PC-3 (cell line): ENCODE measurements at places on chromosomes 5 and 9. TPM values are rescaled to one million over a fixed set of nuclear protein-coding genes. Genes with fewer than 3 reads are reported as not detected.

PLCXD3 gene
- 5.0 TPM in 2 replicates for total RNA-seq

SLC27A6 gene
- total RNA-seq, result not detected in 2 replicates

RMRP gene
- total RNA-seq, result 23,421 and 36,790 TPM in 2 replicates

PCA3 gene
- total RNA-seq, result not detected in 2 replicates

PCDHGA8 gene
- 0.23 and 0.51 TPM in 2 replicates for total RNA-seq

DNA sequence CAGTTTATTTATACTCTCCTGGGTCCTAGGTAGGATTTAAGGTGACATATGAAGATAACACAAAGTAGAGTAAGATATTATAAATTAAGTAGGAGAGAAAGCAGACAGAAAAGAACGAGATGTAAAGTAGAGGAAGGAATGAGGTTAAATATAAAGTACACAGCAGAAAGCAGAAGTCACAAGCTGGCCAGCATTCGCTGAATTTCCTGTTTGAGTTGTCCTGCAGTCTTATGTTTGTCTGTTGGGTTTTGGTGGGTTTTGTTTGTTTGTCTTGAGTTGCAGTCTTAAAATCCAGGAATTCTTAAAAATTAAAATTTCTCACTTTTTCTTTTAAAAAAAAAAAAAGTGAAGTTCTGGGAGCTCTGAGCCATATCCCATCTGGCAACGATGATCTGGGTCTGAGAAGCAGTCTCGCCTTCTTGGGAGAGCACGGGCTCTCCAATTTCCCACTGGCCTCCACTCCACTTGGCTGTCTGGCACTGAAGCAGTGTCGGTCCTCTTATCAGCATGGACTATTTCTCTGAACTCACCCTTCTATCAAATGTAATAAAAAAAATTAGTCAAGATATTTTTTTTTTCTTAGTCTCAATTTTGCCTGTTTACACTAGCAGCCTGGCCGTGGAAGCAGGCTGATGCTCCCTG, 2.0 kb downstream of the S100Z start:
- no peak for DNase-seq

- no peak for DNase-seq
Observed at GRCh38 chr5:122377026-122377425, 65.0 kb downstream of the SNCAIP start.

- DNase-seq, result no peak
Observed at GRCh38 chr5:2542026-2542425, 209.5 kb downstream of the IRX2 start.

DNA sequence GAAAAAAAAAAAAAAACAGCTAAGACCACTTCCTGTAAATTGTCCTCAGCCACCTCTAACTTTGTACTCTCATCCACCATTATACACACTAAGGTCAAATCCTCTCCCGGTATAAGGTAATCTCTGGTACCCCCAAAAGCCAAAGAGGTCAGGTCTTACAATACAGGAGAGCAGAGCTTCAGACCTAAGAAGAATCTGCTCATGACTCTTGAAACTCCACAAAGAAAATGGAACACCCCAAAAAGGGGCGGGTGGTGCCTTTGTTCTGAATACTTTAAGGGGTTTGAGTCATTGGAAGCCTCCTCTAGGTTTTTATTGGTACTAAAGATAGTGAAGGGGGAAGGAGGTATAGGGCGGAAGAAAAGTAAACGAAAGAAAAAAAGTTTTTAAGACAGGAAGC, 69.8 kb downstream of the COL15A1 start:
- DNase-seq, result peak; percentile 26
